ENCODE measurements at places on chromosomes 11 and 22.

DNA sequence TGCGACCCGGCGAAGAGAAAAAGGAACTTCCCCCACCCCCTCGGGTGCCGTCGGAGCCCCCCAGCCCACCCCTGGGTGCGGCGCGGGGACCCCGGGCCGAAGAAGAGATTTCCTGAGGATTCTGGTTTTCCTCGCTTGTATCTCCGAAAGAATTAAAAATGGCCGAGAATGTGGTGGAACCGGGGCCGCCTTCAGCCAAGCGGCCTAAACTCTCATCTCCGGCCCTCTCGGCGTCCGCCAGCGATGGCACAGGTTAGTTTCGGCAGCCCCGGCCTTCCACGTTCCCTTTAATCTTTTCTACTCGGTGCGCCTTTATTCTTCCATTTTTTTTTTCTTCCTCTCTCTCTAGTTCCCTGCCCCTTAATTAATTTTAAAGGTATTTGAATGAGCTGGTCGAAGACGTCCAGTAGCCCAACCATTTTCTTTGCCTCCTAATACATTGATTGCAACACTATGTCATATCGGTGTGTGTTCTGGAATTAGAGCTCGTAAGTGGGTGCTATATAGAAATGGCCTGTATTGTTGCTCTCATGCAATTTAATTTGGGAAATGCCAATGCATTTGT, 537 bp downstream of the EP300 start:
- peak; percentile 19 for DNase-seq

GRCh38 chr11:75264356-75264755, 23.8 kb downstream of the TPBGL start:
- DNase-seq = no peak

- no peak for DNase-seq
Observed at GRCh38 chr22:42797011-42797410, 60.1 kb downstream of the ARFGAP3 start.

DNA sequence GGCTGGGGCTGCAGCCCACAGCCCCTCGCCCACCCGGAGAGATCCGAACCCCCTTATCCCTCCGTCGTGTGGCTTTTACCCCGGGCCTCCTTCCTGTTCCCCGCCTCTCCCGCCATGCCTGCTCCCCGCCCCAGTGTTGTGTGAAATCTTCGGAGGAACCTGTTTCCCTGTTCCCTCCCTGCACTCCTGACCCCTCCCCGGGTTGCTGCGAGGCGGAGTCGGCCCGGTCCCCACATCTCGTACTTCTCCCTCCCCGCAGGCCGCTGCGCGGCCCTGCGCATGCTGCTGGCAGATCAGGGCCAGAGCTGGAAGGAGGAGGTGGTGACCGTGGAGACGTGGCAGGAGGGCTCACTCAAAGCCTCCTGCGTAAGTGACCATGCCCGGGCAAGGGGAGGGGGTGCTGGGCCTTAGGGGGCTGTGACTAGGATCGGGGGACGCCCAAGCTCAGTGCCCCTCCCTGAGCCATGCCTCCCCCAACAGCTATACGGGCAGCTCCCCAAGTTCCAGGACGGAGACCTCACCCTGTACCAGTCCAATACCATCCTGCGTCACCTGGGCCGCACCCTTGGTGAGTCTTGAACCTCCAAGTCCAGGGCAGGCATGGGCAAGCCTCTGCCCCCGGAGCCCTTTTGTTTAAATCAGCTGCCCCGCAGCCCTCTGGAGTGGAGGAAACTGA, 731 bp downstream of the GSTP1 start:
- peak; percentile 38 for DNase-seq

- no peak for DNase-seq
Observed at GRCh38 chr11:22006901-22007300, 186.0 kb upstream of the ANO5 start.

Measured in LHCN-M2 (cell line).